ENCODE measurements at places on chromosomes 5 and 9. TPM values are rescaled to one million over a fixed set of nuclear protein-coding genes. Genes with fewer than 3 reads are reported as not detected.

DNA sequence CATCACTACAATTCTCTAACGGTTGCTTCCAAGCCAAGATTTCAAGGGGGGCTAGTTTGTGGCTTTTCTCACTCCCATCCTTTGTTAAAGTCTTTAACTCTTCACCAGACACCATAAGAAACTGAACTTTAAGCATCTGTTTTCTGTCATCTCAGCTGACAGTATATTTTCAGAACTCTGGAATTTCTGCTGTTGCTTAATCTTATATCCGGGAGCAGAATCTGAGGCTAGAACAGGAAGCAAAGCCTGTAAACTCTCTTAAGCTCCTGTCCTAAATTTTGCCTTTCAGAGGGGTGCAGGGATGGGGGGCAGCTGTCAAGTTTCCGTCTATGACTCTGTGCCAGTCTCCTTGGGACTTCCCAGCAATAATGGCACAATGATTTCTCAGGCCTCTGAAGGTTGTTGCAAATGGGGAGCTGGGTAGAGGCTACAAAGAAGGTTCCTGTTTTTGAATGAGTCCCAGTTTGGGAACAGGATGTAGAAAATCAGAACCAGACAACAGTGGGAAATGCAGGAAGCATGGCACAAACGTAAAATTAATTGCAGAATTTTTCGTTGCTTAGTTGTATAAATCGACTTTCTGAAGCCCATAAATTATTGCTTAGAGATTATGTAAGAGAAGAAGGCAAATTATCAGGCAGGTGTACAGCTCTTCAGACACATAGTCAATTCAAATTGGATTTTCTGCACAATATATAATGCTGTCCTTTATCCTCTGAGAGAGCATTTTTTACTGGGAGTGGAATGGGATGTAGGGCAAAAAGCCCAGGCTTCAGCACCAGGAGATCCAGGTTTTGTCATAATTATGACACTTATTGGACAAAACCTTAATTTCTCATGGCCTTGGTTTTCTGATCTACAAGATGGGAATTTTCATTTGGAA, 430.9 kb downstream of the DMAC1 start:
- no peak for DNase-seq

DNA sequence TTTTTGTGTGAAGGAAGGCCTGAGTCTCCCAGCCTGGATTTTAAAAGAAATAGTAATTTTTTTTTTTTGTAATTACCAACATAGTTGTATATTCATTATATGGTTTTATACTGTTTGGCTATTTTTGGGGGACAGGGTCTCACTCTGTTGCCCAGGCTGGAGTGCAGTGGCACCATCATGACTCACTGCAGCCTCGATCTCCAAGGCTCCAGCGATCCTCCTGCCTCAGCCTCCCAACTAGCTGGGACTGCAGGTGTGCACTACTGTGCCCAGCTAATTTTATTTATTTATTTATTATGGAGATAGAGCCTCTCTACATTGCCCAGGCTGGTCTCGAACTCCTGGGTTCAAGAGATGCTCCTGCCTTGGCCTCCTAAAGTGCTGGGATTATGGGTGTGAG, 5.1 kb downstream of the LRRC8A start:
- no peak for DNase-seq

DNA sequence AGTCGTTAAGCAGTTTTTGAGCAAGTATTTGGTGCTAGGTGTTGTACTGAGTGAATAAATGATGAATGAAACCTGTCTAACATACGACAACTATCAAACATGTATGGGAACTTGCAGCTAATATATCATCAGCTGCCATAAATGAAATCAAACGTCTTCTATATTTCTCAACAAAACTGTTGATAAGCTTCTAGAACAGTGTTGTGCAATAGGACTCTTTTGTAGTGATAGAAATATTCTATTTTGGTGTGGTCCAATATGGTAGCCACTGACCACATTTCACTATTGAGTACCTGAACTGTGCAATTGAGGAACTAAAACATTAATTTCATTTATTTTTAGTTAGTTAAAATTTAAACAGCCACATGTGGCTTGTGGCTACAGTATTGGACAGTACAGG, 16.3 kb upstream of the FYB1 start:
- DNase-seq = no peak

DNA sequence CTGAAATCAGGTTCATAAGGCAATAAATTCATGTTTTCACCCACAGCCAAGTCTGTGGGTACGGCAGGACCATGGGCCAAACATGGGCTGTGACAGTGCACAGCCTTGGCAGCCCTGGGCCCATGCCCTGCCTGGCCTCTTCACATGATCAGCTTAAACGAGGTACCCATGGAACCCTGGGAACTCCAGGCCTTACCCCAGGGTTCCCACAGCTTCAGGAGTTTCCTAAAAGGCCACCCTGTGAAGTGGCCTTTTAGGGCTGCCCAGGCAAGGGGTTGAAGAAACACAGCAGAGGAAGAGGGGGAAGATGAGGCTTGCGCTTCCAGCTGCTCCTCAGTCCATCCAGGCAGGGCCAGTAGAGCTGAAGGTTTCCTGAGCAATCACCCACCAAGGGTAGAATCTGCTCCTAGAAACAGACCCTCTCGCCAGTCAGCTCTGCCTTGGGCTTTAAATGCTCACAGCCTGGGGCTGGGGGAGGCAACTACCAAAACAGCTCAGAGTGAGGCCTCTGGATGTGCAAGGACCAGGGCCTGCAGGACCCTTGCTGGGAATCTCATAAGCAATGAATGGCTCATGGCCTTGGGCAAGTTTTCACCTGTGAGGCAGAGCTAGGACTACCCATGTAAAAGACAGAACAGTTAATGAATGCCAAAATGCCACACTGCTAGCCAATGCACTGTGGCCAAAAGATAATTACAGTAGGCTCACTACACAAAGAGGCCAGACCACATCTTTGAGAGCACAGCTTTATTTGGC, 79.3 kb upstream of the LRRTM2 start:
- no peak for DNase-seq

- no peak for DNase-seq
Measured at GRCh38 chr5:153881687-153882086, 157.0 kb downstream of the FAM114A2 start.

DNA sequence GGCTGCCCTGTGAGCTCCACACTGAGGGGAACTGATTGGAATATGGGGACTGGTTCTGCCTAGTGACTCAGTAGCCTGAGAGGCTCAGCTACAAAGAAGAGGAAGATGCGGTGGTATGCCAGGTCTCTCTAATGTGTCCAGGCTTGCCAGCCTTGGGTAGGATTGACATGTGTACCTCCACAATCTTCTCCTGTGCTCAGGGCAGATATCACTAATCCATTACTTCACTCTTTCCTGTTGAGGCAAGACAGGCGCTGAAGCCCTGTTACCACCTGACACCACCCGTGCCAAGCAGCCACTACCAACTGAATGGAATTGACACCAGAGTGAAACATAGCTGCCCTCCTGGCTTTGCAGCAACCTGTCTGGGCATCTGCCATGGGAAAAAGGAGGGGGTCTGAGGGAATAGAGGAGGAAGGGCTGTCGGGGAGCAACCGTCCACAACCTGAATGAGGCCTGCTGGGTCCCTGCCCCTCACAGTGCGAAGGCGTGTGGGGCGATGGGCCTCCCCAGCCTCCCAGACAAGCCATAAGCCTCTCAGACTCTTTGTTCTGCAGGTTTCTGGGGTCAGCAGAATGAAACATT, 114.7 kb upstream of the CXCL14 start:
- no peak for DNase-seq

- DNase-seq = no peak
Measured at GRCh38 chr9:112158656-112159367, 16.3 kb downstream of the SUSD1 start.

DNA sequence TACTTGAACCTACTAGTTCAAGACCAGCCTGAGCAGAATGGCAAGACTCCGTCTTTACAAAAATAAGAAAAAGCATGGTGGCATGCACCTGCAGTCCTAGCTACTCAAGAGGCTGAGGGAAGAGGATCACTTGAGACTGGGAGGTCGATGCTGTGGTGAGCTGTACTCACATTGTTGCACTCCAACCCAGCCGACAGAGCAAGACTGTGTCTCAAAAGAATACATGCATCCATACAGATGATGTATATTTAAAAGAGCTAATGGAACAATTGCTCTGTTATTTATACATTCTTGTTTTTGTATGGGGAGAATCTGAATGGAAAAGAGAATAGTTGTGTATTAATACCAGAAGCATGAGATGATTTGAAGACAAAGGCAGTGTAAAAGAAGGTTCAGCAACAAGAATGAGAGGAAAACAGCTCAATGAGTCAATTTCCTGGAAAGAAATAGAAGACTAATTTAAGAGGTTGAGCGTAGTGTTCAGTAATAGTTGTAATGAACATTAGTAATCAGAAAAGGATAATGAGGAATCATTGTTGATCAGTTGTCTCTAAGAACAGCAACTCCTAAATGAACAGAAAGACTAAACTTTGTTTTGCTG, 1.9 kb upstream of the LRRC70 start:
- DNase-seq = no peak

The FAF2 gene
- 23.0 TPM for total RNA-seq

DNA sequence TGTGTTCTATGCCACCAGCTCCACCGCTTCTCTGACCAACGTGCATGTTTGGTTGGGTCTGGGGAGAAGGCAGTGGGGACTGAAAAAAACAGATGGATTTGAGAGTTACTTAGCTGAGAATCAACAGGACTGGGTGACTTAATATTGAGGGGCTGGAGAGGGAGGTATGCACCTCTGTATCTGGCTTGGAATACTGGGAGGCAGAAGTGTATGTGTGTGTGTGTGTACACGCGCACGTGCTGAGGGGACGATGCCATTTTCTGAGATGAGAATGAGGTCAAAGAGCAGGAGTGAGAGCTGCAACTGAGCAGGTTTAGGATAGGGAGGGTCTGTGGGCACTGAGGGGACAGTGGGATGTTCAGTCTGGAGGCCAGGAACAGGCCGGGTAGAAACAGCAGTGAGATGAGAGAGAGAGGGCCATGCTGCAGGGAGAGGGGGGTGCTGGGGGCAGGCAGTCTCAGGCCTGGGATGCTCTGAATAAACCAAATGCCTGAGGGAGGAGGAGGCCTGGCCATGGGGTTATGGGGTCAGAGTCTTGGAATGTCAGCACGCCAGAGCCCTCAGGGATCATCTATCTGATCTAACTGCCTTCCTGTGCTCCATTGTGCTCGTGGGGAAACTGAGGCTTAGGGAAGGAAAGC, 14.0 kb downstream of the PDGFRB start:
- DNase-seq = no peak

- DNase-seq = no peak
Measured at GRCh38 chr5:164048359-164048926, 543.0 kb downstream of the MAT2B start.

DNA sequence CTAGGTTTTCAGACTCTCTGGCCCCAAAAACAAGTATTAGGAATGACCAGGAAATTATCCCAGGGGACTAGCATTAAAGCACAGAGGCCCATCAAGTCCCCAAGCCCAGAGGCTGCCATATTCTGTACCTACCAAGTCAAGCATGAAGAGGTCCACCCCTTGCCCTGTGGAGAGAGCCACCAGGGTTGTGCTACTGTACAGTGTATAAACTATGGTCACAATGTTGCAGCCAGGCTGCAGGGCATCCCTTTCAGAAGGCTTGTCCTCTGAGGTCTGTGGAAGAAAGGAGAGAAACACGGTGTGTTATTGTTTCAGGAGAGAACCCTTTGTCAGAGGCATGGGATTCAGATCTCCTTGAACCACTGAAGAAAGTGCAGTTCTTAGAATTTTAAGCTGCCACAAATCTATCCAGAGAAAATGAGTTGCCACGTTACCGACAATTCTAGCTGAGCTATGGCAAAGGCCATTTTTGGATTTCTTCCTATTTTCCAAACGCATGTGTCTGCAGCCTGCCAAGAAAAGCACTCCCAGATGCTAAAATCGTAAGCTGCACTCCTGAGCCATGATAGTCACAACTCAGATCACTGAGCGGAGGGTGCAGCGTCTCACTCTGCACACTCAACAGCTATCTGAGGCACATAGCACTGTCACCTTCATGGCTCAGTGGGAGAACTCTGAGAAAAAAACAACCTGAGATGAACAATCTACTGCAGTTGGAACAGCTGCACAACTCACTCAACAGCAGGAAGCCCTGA, 45.5 kb upstream of the SPATA31E1 start:
- DNase-seq = no peak

The SLF1 gene
- total RNA-seq = 8.4 TPM

DNA sequence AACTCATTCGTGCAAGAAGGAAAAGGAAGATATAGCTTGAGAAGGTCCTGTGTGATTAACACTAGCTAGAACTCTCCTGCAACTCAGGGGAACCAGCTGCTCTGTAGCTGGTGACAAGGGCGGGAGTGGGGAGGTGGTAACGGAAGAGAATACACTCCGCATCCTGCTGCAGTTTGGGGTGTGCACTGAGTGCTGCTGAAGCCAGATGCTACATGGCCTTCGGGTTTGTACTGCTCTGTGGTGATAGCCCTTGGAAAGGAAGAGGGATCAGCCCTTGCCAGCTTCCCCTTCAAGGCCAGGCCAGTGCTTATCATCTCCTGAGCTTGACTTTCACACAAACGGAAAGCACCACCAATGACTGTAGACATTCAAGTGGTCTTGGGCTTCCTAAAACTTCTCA, 34.3 kb downstream of the FRMD3 start:
- DNase-seq = no peak

The ADRA1B gene
- total RNA-seq = 6.7 TPM

The PLK2 gene
- 111 TPM for total RNA-seq

GRCh38 chr9:107994648-107995047, 505.1 kb upstream of the KLF4 start:
- DNase-seq = no peak

The CTXN3 gene
- not detected for total RNA-seq

DNA sequence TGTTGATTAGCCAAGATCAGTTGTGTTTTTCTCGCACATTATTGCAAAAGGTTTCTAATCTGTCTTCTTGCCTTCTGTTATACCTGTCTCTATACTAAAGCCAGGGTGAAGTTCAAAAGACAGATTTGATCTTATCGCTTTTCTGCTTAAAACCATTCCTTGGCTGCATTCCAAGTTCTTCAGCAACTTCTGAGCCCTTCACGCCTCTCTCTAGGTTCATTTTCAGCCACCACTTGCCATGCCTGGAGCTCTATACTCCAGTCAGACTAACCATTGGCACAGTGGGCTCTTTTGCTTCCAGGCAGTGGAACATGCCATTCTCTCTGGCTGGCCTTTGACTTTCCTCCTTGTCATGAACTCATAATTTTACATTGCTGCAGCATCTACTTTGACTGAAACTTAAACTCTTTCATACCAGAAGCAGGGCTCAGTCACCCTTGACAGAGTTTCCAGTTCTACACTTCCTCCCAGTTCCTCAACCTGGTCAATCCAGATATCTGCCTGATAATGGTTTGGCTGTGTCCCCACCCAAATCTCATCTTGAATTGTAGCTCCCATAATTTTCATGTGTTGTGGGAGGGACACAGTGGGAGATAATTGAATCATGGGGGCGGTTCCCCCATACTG, 114.4 kb downstream of the SLC12A2 start:
- DNase-seq = no peak

GRCh38 chr5:93257616-93258015, 323.4 kb downstream of the NR2F1-AS1 start:
- no peak for DNase-seq
